Activated naive CD4-positive, alpha-beta T cell (primary cell): ENCODE measurements at places on chromosomes 1 and 21.

DNA sequence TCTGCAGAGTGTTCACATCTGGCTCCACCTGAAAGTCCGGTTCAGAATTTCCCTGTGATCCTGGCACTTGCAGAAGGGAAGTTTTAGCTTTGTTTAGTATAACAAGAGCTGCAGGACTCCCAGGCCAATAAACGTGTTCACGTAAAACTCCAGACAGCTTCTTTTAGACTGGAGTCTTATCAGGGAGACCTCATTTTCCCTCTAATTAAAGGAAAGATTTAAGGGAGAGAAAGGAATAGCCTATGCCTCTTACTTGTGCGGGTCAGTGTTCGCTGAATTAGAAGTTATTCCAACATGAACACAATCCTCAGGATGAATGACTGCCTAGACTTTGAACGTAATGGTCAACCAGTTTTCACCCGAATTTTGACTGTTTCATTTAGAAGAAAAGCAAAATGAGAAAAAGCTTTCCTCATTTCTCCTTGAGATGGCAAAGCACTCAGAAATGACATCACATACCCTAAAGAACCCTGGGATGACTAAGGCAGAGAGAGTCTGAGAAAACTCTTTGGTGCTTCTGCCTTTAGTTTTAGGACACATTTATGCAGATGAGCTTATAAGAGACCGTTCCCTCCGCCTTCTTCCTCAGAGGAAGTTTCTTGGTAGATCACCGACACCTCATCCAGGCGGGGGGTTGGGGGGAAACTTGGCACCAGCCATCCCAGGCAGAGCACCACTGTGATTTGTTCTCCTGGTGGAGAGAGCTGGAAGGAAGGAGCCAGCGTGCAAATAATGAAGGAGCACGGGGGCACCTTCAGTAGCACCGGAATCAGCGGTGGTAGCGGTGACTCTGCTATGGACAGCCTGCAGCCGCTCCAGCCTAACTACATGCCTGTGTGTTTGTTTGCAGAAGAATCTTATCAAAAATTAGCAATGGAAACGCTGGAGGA, 202.1 kb upstream of the SGIP1 start:
- no peak for DNase-seq

- no peak for DNase-seq
Observed at GRCh38 chr1:92087542-92087941, 7.4 kb downstream of the BTBD8 start.

GRCh38 chr21:35096959-35097358, 47.9 kb upstream of the RUNX1 start:
- no peak for DNase-seq

DNA sequence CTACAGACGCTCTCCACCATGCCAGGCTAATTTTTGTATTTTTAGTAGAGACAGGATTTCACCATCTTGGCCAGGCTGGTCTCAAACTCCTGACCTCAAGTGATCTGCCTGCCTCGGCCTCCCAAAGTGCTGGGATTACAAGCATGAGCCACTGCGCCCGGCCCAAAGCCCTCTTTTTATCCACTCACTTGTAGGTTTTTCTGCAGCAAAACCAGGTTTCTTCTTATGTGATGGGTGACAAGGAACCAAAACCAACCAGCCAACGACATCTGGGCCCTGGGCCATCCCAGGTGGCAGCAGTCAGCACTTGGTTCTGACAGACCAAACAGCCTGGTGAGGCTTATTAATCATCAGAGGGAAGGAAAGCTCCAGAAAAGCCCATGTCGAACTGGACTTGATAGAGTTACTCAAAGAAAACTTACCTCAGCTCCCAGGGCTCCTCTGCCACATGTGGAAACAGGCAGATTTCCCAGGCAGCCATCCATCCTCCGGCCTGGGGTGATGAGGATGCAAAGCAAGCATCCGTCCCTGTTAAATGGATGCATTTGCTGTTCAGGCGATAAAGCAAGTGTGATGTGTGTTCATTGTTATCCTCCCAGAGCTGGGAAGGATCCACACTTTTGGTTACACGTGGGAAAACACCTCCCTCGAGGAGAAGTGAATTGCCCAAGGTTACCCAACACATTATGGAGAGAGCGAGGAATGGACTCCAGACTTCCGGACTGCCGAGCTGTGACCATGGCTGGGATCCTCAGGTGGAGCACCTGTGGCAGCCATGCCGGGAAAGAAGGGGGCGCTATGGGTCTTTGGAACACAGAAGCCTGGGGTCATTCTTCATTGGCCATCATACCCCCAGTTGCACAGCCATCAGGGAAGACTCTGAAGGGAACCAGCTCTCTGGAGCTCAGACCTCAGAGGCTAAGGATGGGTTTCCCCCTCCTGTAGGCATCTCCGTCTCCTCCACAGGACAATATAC, 118.8 kb downstream of the HUNK start:
- DNase-seq, result no peak

- no peak for DNase-seq
Observed at GRCh38 chr1:113657126-113657525, 102.2 kb downstream of the PHTF1 start.

DNA sequence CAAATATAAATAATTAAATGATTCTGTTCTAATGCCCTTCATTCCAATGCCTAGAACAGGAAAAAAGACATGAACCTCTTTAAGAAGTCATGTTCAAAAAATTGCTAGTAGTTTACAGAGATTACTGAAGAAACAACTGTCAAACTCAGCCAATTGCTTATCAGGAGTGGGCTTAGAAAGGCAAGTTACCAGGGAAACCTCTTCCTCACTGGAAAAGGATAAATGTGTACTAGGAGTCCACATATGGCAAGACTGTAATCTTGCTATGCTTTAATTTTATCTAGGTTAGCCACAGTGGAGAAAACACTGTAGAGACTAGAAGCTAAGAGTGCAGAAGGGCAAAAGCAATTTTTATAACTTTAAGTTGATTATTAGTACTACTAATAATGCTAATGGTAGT, 42.1 kb upstream of the DEPDC1 start:
- DNase-seq, result no peak

DNA sequence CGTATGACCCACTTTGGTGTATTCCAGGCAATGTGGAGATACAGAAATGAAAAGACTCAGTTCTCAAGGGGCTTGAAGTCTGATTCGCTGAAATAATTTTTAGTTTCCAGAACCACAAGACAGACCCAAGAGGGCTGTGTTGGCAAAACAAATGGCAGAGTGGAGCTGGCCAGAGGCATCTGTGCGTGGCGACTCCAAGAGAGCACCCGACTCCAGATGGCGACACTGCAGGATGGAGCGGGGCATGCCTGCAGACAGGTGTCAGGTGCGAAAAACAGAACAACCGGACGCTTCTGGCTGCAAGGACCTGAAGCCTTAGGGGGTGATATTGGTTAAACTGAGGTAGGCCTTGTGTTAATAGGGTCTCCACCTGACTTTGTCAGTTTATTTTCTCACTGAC, 31.7 kb upstream of the COQ8A start:
- no peak for DNase-seq

DNA sequence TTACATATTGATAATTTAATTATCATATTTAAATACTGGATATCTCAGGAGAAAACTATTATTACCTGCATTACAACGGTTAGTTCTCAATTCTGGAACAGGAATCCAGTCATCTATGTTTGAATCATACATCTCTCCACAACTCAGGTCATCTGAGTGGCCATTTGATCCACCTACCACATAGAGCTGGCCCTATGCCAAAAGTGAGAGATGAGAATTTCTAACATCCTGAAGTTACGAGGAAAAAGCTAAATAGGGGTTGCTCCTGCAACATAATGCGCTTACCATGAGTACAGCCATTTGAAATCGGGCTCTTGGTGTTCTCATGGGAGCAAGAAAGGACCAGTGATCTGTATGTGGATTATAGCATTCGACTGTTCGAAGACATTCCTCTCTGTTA, 16.9 kb downstream of the IVNS1ABP start:
- no peak for DNase-seq

GRCh38 chr1:166489670-166490436, 323.1 kb upstream of the FAM78B start:
- no peak for DNase-seq

DNA sequence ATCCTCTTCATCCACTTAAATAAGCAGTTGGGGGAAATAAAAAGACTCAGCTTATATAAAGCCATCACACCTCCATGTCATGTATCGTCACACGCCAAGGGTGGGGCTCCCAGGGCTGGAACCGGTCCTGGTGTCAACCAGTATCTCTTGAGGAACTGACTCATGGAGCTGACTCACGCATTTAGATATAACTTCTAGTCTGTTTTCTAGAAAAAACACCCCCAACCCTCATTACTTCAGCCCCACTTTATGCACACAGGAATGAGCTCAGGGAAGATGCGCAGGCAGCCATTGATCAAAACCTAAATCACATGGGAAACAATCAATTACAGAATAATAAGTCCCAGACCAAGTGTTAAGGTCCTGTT, 6.9 kb upstream of the IL22RA1 start:
- DNase-seq, result peak; percentile 12

DNA sequence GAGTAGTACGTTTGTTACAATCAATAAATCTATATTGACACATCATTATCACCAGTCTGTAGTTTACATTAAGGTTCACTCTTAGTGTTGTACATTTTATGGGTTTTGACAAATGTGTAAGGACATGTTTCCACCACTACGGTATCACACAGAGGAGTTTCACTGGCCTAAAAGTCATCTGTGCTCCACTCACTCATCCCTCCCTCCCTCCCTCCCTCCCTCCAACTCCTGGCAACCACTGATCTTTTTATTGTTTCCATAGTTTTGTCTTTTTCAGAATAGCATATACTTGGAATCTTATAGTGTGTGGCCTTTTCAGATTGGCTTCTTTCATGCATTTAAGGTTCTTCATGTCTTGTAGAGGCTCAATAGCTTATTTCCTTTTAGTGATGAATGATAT, 44.1 kb upstream of the RHOU start:
- no peak for DNase-seq

DNA sequence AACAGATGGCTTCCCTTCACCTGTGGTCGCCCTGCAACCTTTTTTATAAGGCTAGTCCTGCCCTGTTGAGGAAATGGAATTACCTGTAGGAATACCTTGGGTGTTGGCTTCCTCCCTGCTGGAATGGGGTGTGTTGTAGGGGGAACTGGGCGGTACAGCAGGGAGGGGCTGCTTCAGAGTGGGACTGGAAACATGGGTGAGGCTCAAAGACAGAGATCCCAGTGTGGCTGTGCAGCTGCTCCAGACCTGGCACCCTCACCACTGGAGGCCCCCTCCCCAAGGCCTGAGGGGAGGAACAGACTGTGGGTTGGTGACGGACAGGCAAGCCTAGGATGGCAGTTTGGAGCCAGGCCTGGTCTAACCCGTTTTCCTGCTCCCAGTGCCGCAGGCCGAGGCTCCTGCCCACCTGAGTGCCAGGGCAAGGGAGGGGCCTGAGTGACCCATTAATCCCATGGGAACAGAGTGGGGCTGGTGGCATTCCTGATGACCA, 4.5 kb downstream of the EFNA3 start:
- no peak for DNase-seq

DNA sequence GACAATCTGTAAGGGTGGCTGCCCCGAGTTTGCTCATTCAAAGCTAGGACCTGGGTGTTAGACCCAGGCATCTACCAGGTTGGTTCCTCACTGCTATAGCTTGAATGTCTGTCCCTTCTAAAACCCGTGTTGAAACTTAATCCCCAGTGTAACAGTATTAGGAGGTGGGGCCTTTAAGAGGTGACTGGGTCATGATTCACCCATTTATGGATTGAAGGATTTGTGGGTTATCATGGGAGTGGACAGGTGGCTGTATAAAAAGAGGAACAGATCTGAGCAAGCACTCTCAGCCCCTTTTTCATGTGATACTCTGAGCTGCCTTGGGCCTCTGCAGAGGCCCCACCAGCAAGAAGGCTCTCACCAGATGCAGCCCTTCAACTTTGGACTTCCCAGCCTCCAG, 29.4 kb downstream of the PSMG1 start:
- DNase-seq, result no peak

DNA sequence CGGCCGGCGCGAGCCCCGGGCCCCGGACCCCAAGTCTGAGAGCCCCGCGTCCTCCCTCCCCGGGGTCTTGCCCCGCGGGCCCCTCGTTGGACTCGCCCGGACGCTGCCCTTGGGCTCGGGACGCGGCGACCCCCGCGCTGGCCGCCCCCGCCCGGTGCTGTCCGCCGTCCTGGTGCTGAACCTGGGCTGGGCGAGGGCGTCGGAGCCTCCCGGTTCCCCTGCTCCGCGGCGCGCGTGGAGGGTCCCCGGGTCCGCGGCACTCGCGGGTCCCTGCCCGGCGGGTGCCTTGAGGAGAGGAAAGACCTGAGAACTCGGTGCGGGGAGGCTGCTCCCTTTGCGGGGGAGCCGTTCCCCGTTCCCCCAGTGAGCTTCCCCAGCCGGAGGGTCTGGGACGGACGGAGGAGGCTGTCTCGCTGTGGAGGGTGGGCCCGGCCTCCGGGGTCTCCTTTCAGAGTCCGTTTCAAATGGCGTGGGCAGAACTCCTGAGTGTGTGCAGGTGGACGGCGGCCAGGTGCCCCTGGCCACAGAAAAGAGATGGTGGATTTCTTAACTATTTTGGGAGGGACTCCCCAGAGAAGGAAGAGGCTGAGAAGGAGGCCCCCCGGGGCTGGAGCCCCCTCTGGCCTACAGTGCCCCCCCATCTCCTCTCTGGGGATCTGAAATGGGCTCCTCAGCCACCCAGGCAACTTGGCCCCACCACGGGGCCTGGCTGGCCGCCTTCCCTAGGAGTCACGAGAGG, 595 bp downstream of the GABRD start:
- no peak for DNase-seq

DNA sequence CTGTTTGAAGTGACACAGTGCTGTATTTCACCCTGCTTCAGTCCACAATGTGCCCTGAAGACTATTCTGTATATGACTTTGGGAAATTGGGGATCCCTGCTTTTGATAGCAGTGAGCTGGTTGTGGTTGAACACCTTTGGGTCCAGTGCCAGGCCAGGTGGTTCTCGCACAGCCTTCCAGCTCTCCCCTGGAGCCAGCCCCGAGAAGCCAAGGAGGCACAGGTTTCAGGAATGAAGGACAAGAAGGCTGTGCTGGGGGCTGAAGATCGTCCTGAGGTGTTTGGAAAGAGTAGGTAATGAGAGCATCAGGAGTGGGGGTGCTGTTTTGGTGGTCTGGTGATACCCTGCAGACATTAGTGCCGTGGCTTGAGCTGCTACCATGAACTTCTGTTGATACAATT, 131.4 kb upstream of the COL6A1 start:
- DNase-seq, result no peak

DNA sequence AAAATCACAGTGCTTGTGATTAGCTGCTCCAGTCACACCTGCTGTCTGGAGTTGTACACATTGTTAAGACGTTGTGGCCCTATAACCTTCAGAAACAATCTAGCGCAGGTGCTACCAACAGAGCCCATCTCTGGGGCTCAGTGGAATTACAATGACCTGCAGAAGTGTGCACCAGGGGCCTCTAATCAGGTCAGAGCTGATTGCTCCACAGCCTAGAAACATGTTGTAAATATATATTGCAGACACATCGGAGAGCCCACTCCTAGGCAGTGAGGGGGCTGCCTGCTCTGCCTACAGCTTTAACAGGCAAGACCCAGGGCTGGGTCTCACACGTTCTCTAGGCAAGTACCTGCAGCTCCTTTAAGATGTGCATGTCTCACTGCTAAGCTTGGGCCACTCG, 302.0 kb downstream of the SIPA1L2 start:
- DNase-seq, result no peak

GRCh38 chr21:43369124-43369523, 57.8 kb downstream of the SIK1 start:
- DNase-seq, result no peak

GRCh38 chr1:58648842-58649241, 51.0 kb downstream of the MYSM1 start:
- DNase-seq, result no peak

- no peak for DNase-seq
Observed at GRCh38 chr1:99829269-99829668, 20.9 kb upstream of the AGL start.

GRCh38 chr1:179197690-179198297, 31.7 kb downstream of the ABL2 start:
- no peak for DNase-seq

GRCh38 chr1:66302815-66303214, 231.1 kb upstream of the SGIP1 start:
- no peak for DNase-seq
